PC-9 (cell line): ENCODE measurements at places on chromosomes 12 and 14.

DNA sequence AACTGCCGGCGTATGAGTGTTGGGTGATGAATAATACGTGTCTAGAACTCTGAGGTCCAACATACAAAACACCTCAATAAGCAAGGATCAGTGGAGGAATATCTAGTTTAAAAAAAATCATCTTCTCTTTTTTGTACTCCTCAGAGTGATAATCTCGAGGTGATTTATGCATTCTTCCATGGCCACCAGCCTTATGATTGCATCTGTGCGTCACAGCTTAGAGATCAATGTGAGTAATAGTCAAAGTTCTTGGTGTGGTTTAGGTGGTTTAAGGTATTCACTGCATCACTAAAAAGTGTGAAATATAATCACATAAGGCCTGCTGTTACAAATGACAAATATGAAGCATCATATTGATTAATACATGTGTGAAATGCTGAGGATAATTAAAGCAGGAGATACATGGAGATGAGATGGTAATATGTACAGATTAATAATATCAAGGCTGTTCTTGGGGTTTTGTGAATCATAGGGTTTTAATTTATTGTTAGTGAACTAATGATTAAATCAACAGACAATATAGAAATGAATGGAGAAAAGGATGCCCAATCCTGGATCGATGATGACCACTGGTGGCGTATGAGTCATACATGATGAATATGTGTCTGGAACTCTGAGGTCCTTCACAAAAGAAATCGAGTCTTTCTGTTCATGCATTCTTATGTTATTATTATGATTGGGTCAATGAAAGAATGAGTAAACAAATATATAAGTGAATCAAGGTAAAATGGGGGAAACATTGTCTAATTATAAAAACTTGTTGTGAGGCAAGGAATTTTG, 68.8 kb upstream of the RTL1 start:
- no peak for DNase-seq

DNA sequence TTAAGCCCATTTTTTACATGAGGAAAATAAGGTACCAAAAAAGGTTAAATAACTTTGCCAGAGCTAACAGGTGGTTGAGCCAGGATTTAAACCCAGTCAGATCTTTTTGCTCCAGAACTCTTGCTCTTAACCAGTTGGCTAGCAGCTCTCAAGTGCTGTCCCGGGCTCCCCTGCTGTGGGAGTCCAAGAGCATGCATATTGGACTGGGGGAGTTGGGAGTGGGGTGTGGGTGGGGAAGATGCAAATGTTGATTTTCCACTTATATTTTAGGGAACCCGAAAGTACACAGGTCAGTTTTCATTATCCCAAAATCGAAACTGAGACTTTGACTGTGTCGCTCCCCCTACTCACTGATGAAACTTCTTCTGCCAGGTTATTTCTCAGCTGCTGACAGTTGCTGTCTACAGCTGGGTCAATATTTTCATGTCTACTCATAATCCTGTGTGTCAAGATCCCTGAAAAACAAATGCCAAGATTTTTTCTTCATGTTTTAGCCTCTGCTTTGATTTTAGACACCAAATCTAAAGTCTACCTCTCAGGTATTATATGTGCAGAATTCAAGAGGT, 172.3 kb upstream of the TMPO start:
- DNase-seq: no peak

DNA sequence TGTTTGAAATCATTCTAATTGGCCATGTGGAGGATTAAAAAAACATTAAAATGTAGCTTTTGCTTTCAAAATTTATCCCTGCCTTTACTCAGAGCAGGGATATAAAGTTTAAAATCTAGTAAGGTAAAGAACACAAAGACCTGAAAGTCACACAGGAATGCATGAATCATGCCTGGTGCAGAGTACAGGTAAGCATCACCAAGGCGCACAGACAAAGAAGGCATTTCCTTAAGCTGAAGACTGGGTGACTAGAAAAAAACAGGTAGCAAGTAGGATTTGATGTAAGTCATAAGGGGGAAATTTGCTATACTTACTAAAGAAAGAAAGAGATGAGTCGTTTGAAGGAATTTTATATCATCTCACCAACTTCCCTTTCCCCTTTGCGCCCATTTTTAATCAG, 405.6 kb downstream of the GXYLT1 start:
- no peak for DNase-seq

GRCh38 chr14:29518335-29518734, 409.3 kb downstream of the PRKD1 start:
- no peak for DNase-seq

DNA sequence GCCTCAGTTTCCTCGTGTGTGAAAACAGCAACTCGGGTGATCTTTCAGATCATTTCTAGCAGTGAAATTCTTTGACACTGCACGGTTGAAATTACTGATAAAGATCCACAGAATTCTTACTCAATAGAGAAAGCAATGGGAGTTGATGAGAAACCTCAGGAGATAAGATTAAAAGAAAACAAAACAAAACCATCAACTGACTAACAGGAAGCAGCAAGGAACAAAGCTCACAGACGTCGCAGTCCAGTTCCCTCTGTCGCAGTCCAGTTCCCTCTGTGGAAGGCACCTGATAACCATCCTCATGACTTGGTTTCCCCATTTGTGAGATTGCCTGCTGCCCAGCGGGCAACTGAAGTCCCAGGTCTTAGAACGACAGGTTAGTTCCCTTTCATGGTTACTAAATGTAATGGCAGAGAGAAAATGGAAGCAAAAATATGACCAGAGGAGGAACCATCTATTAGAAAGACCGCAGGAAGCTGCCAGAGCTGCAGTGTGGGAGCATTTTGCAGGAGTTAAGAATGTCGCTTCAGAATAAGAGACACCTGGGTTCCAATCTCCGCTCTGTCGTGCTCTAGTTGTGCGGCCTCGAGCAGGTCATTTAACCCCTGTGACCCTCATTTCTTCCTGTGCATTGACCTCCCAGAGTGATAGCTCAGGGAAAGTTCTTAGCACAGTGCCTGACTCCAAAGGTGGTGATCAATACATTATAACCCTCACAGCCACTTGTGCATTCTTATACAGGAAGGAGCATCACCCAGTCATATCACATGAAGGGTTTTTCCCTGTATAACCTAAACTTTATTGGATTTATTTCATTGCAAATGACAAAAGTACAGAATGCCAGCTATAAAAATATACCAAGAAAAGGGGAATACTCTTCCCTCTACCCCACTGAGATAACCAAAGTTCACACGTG, 5.1 kb upstream of the MED13L start:
- DNase-seq: no peak
